Putamen (tissue), 1 donor: ENCODE measurements at places on chromosomes 2 and 18.

DNA sequence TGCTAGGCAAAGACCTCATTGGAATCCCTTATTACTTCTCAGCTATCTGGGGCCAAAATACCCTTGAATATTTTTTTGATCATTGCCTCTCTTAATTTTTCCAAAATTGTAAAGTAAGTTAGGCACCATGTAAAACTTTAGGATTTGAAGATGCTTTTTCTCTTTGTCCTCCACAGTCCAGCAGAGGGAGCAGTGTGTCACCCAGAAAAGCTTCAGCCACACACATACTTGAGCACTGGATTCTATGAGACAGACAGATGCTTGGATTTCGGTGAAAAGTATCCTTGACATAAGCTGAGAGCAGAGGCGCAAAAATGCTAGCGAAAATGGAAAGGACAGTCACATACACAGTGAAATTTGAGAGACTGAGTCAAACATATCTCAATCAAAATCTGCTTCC, 74.7 kb upstream of the KCNJ3 start:
- peak; percentile 46 for DNase-seq

- no peak for DNase-seq
These were observed 108.4 kb upstream of the COPS8 start for GRCh38 chr2:236977063-236977851.

- DNase-seq, result no peak
These were observed 74.2 kb downstream of the CDK15 start for GRCh38 chr2:201880579-201880978.

GRCh38 chr2:25557179-25558036, 116.0 kb downstream of the DTNB start:
- DNase-seq, result no peak

DNA sequence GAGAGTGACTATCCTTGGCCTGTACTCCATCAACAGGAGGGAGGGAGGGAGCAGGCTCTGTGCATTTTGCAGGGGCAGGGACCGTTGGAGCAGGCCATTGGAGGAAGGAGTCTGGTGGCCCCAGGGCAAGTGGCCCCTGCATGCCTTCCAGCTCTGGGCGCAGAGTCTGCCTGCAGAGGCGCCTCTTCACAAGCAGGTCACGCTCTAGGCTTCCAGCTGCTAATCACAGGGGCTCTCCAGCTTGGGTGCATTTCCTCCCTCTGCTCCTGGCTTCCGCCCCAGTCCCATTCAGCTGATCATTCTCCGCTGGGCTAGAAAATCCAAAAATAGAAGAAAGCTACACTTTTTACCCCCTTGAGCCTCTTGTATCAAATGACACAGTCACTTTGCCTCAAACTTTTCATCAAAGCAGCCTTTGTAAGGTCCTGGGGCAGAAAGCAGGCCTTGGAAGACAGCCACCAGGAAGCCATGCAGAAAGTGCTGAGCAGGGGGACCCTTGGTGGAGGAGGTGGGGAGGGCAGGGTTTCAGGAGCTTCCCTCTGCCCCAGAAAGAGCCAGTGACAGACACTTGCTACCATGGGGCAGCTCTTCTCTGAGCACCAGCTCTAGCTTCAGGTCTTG, 11.3 kb downstream of the TMEM247 start:
- DNase-seq, result peak; percentile 72
